ENCODE measurements at places on chromosomes 1 and 21. TPM values are rescaled to one million over a fixed set of nuclear protein-coding genes. Genes with fewer than 3 reads are reported as not detected.
A peak's percentile ranks its signal among the peaks of the same experiment; 100 is the strongest.

Gene NECTIN4
- 10.4 TPM for total RNA-seq

Gene TAF13
- total RNA-seq = 15.2 TPM

Gene CELF3
- total RNA-seq = 0.97 TPM

DNA sequence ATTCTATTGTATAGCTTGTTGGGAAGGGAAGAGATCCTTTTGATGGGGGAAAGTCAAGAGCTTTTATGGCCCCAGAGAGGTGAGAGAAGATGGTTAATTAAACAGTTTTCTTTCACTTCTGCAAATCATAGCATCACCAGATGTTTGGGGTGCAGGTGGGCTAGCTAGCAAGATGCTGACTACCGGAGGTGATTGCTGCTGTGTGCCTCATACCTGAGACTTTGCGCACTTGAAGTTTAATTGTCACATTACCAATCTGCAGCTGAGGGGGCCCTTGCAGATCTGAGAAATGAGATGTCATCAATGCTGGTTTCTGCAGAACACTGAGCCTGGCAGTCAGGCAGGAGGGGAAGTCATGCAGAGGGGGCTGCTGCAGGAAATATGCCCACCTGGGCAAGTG lies 73.9 kb downstream of the SNRPE start:
- DNase-seq = no peak

Gene LCE2B
- total RNA-seq = not detected

Gene BTBD8
- 0.86 TPM for total RNA-seq

DNA sequence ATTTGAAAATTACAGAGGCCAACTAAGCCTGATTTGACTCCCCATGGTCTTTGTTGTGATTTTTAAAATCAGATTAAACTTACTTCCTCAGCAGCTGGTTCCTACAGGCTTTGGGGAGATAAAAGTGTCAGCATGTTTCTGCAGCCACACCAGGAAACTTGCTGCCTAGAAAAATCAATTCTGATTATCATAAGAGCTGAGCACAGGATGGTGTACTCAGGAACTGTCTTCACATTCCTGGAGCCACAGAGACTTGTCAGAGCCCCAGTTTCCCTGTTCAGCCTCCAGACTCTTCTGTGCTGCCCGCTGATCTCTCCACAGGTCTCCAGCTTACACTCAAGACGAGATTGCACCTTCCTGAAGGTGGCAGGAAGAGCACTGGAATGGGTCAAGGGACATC lies 23.9 kb downstream of the RAB3B start:
- DNase-seq = no peak

GRCh38 chr1:23591460-23592208 lies 32.3 kb upstream of the ID3 start:
- no peak for DNase-seq

Gene OR2AK2
- not detected for total RNA-seq

GRCh38 chr1:54945393-54945936 lies 35.0 kb upstream of the TMEM61 start:
- no peak for DNase-seq

- peak; percentile 65 for DNase-seq
Observed at GRCh38 chr1:218874313-218874712, 299.4 kb upstream of the LYPLAL1 start.

DNA sequence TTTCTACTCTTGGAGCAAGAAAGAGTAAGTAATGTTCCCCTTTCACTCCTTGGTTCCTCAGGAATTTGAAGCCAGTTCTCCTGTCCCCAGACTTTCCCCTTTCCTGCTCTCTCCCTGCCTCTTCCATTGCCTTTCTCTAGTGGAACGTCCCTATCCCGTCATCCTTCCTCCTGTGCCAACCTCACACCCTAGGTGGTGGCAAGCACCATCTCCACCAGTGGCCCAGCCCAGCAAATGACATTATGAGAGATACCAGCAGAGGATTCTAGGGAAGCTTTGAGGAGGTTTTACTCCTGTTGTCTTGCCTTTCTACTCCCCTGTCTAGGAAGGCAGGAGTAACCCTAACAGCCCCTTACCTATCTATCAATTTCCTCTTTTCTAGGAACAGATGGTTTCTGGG lies 8.1 kb upstream of the TACSTD2 start:
- DNase-seq = no peak

GRCh38 chr1:183243161-183244050 lies 57.3 kb downstream of the LAMC2 start:
- DNase-seq = no peak

Gene TCP10L
- total RNA-seq = not detected

Gene MYCL
- 11.6 TPM for total RNA-seq
